AG04449 (cell line): ENCODE measurements at places on chromosomes 16 and 17.

DNA sequence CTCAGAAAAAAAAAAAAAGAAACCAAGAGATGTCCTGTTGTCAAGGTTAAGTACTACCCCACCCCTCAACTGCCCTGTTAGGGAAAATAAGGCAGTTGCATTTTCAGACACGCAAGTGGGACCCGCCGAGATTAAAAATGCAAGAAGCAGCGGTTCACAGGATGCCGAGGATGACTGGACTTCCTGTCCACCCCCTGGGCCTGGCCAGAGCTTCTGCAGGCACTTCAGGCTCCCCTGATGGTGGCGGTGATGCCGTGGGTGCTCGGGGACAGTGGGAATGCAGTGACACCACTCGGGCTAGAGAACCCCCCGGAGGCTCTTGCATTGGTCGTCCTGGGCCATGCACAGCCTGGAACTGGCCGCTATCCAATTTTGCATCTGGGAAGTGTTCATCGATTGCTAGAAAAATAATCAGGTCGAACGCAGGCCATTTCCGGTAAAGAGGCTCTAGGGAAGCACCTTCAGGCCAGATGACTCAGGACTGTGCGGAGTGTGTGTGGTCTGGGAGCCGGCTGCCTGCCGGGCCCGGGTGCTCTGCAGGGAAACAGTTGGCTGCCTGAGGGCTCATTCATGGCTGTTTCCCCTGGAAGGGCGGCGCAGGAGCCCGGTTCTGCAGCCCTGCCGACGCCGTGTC is 13.4 kb upstream of the CRISPLD2 start:
- peak; percentile 42 for DNase-seq

DNA sequence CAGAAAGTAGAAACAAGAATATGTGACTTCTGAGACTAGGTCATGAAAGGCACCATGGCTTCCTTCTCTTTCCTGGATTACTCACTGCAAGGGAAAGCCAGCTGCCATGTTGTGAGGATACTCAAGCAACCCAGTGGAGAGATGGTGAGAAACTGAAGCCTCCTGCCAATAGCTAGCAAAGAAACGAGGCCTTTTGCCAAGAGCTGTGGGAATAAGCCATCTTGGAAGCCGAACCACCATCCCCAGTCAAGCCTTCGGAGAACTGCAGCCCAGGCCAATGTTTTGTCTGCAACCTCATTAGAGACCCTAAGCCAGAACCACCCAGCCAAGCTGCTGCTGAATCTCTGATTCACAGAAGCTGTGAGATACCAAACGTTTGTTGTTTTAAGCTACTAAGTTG is 104.7 kb upstream of the CRHR1 start:
- DNase-seq = no peak

GRCh38 chr17:44793885-44794842 is 35.4 kb downstream of the ADAM11 start:
- no peak for DNase-seq

DNA sequence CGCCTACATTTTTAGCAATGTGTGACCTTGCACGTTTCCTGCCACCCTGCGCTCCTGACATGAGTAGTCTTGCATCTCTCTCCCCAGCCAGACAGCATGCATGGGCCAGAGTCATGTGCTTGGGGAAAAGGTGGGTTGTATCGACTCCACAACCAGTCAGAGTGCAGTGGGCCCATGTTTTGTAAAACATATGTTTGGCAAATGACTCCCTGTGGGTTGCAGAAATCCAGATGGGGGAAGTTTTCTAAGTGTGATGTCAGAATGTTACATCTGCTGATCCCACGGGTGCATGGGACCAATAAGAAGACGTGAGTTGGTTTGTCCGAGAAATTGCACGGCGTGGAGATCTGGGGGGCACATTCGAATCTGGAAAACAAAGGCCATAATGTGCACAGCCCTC is 147.1 kb downstream of the FOXL1 start:
- no peak for DNase-seq
